ENCODE measurements at places on chromosomes 16 and 17. TPM values are rescaled to one million over a fixed set of nuclear protein-coding genes. Genes with fewer than 3 reads are reported as not detected.

Gene ARHGAP27
- total RNA-seq: 16.0 TPM

Gene CCNF
- total RNA-seq: 27.6 TPM

Gene C16orf54
- not detected for total RNA-seq

Gene HSBP1
- 188 TPM for total RNA-seq

Gene SEZ6
- total RNA-seq: 0.05 TPM

Gene ZC3H18
- total RNA-seq: 56.5 TPM

Gene GPR142
- not detected for total RNA-seq

Gene DOC2A
- 2.6 TPM for total RNA-seq

Gene GAST
- total RNA-seq: not detected

Gene IRX6
- not detected for total RNA-seq

Gene PRDM7
- 0.03 TPM for total RNA-seq

Gene PEMT
- total RNA-seq: 60.4 TPM

Measured in A549 treated with DMSO at 1 μM for 4 hours (cell line).